ENCODE measurements at places on chromosomes 3 and 15.
A peak's percentile ranks its signal among the peaks of the same experiment; 100 is the strongest.

DNA sequence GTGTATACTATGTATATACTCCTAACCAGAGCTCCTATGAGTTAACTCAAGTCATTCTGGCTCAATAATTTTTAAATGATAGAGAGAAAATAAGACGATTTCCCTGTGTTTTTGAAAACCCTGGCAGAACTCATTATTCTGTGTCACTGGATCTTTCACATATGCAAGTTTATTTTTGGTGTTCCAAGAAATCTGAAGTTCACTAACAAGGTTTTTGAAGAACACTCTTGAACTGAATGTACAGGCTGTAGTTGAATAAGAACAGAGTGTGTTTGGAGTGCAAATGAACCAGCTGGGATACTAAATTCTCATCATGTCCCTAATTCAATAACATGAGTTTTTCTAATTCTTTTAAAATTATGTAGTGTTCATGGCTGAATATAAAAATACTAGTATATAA is 466.9 kb upstream of the SUCLG2 start:
- no peak for DNase-seq

GRCh38 chr3:111852540-111852939 is 6.5 kb upstream of the PHLDB2 start:
- no peak for DNase-seq

DNA sequence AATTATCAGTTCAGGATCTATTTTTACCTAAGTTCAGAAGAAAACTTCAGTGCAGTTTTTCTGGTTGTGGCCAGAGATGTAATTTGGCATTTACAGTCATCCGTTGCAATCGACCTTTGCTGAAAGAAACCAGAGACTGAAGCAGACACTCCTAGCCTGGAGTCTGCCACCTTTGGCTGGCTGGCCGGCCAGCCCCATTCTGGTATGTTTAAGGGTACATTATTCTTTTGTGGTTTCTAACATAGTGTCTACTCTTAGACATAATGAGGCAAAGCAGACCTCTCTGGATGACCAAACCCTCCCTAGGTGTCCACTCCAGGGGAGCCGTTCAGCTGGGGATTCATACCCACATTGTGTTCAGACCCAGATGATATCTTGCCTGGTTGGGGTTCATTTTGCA is 275.9 kb upstream of the TPM1 start:
- DNase-seq: no peak

DNA sequence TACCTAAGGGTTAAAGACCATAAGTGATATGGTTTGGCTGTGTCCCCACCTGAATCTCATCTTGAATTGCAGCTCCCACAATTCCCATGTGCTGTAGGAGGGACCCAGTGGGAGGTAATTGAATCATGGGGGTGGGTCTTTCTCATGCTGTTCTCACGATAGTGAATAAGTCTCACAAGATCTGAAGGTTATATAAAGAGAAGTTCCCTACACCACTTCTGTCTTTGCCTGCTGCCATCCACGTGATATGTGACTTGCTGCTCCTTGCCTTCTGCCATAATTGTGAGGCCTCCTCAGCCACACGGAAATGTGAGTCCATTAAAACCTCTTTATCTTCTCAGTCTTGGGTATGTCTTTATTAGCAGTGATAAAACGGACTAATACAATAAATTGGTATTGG is 75.0 kb upstream of the CADPS start:
- no peak for DNase-seq

DNA sequence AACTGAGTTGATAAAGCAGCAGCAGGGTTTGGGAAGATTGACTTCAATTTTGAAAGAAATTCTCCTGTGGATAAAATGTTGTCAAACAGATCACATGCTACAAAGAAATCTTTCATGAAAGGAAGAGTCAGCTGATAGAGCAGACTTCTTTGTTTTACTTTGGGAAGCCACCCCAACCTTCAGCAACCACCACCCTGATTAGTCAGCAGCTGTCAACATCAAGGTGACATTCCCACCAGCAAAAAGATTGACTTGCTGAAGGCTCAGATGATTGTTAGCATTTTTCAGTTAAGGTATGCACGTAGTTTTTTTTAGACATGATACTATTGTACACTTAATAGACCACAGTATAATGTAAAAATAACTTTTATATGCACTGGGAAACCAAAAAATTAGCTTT is 87.6 kb upstream of the ACKR4 start:
- no peak for DNase-seq

GRCh38 chr3:136882571-136882970 is 20.6 kb downstream of the NCK1 start:
- DNase-seq: no peak

DNA sequence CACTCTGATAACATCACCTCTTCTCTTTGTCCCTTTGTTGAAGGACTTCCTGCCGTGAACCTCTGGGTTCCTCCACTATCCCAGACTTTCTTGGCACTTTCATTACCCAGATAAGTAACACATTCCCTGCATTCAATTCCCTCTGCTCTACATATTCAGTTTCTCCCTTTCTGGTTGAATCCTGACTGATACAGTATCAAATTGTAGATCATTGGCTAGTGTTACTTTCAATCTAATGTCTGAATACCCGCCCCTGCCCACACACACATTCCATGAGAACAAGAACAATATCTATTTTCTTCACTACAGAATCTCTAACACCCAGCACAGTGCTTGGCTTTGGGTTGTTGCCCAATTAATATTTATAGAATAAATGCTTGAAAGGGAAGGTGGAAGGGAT is 163.5 kb downstream of the ABHD5 start:
- no peak for DNase-seq

DNA sequence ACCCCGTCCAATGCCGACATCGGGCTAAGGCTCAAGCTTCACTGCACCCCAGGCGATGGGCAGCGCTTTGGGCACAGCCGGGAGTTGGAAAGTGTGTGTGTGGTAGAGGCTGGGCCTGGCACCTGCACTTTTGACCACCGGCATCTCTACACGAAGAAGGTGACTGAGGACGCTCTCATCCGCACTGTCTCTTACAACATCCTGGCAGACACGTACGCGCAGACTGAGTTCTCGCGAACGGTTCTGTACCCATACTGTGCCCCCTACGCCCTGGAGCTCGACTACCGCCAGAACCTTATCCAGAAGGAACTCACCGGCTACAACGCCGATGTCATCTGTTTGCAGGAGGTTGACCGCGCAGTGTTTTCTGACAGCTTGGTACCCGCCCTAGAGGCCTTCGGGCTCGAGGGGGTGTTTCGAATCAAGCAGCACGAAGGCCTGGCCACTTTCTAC is 1.0 kb downstream of the PDE12 start:
- peak; percentile 40 for DNase-seq

DNA sequence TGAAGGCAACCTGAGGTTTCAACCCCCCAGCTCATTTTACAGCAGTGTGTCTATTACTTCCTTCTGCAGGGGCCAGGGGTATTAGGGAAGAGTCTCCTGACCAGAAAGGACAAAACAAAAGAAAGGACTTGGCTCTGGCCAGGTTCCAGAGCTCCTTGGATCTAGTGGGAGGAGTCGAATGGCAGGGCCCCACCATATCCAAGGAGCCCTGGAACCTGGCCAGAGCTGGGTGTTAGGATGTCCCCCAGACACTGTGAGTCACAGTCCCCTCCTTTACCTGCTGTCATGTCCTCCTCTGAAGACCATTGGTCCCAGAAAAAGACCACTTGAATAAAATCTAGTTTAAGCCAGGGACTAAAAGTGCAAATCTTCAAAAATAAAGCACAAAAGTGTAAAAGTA is 113.2 kb downstream of the EEFSEC start:
- DNase-seq: no peak

DNA sequence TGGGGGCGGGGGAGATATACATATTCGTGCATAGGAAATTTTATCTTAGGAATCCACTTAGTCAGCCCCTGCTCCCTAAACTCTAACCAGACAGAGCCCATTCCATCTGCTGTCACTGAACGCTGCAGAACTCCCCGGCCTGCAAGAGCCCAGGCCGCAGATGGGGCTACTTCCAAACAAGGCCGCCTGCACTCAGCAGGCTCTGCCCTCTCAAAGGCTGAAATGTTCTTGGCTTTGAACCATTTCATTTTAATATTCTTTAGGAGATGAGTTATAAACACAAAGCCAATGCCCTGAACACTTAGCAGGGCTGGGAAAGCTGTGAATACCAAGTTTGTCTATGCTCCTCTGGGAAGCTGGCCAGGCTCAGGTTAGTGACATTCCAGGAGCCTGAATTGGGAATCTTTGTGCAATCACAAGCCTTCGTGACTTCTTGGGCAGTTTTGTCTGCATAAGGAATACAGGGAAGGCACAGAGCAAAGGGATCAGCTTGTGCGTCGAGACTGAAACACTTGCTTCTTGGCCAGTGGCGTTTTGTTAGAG is 65.0 kb downstream of the SYNM start:
- DNase-seq: no peak

- DNase-seq: no peak
Measured at GRCh38 chr3:42063888-42064287, 27.3 kb upstream of the TRAK1 start.

GRCh38 chr3:109648027-109648426 is 310.7 kb upstream of the DPPA4 start:
- no peak for DNase-seq

GRCh38 chr15:69827751-69828150 is 270.0 kb downstream of the TLE3 start:
- no peak for DNase-seq

DNA sequence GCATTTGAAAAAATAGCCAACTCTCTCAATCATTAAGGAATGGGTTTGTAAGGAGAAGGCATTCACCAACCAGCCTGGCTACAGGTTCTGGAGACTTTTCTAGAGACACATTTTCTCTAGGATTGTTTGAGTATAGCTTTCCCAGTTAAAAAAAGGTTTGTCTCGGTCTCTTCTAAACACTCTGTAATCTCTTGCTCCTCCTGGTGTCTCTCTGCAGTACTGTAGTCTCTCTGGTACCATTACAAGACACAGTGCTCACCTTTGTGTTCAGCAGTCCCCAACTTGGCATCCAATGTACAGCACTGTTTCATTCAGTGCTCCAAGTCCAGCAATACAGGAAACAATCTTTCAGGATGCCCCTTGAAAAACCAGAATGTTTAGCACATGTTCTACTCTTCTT is 534.4 kb downstream of the ZNF385D start:
- no peak for DNase-seq

- DNase-seq: no peak
Measured at GRCh38 chr3:156516284-156516683, 38.6 kb downstream of the SSR3 start.

DNA sequence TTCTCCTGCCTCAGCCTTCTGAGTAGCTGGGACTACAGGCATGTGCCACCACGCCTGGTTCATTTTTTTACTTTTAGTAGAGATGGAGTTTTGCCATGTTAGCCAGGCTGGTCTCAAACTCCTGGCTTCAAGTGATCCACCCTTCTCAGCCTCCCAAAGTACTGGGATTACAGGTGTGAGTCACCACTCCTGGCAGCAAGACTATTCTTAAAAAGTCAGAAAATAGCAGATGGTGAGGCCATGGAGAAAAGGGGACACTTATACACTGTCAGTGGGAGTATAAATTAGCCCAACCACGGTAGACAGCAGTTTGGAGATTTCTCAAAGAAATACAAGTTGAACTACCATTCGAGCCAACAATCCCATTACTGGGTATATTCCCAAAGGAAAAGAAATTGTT is 603.3 kb upstream of the TBL1XR1 start:
- no peak for DNase-seq

DNA sequence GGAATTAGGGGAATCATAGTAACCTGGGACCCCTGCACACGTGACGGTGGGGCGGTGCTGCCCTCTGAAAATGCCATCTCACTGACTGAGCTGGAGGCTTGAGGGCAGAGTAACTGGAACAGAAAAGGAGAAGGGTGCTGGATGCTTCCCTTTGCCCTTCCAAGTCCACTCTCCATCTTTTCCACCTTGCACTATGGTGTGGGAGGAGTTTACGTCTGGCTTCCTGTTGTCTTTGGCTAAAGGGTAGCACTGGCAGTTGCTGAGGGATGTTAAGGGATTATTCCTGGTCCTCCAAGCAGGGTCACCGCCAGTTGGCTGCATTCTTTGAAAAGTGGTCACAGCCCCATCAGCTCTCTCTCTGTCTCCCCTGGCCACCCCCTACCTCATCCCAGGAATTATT is 129.4 kb upstream of the SNTN start:
- DNase-seq: no peak

DNA sequence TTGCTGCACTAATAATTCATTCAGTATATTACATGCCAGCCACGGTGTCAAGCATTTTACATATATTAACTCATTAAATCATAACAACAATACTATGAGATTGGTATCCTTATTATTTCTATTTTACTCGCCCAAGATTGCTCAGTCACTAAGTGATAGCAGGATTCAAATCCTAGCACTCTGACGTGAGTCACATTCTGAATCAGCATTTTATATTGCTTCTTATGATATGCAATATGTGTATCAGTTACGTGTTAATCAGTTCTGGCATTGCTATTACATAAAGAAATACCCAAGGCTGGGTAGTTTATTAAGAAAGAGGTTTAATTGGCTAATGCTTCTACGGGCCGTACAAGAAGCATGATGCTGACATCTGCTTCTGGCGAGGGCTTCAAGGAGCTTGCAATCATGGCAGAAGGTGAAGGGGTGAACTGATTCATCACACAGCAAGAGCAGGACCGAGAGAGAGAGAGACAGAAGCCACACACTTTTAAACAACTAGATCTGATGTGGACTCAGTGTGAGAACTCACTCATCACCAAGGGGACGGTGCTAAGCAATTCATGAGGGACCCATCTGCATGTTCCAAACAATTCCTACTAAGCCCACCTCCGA is 166.5 kb upstream of the TMCO5A start:
- DNase-seq: no peak

DNA sequence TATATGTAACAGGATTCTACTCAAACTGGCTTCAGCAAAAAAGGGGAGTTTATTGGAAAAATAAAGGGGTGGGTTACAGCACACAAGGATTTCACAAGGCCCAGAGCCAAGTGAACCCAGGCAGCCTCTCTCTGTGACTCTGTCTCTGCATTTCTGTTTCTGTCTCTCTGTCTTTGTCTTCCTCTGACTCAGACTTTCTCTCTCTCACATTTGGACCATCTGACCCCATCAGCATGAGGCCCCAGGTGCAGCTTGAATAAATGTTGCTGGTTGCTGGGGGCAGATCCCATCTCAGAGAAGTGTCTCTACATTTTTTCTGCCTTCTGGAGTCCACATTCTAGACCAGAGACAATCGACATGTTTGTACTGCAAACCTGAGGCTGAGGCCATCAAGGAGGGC is 45.0 kb downstream of the RPLP1 start:
- no peak for DNase-seq

GRCh38 chr3:29143151-29143550 is 137.7 kb upstream of the RBMS3 start:
- no peak for DNase-seq

GRCh38 chr3:132659365-132660051 is at the start of gene ACAD11:
Gene ACAD11, minus strand, starts transcription at chr3:132659809. Its CDS starts 58 bp downstream, at chr3:132659751.
- DNase-seq: peak; percentile 31
